ENCODE measurements at places on chromosomes 7 and 10.

- no peak for DNase-seq
Observed at GRCh38 chr10:60733826-60734225, 44.5 kb upstream of the CDK1 start.

DNA sequence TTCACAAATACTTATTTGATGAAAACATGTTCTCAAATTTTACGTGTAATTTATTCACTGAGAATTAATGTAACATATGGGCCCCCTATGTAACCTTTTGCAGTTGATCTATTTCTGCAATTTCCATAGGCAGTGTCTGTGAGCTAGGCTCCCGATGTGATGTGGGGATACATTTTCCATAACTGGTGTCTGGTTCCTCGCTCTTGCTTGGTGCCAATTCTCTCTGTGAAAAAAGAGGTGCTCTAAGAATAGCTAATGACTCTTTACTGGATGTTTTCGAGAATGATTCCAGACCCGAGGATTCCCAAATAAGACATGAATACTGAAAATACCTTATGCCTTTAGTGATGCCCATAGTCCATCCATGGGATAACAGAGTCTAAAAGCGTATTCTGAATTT is 286.7 kb upstream of the FZD8 start:
- DNase-seq = no peak

DNA sequence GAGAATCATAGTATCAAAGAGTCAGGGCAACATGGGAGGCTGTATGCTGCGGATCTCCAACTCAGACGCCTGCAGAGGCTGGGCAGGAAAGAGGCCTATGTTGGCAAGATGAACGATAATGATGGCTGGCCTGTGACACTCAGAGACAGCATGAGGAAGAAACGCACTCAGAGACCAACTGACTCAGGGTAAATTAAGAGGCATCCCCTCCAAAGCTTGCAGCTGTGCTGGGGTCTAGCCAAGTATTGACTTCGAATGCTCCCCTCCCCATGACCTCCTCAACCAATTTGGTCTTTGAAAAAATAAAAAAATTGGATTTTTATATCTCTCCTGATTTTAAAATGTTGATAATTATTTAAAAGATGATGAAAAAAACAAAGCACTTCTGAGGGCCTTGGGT is 718.9 kb downstream of the GRID1 start:
- DNase-seq = no peak

- no peak for DNase-seq
Observed at GRCh38 chr10:117408436-117409384, 33.5 kb upstream of the PDZD8 start.

GRCh38 chr10:93123766-93124165 is 50.1 kb downstream of the CYP26A1 start:
- DNase-seq = no peak

- peak; percentile 33 for DNase-seq
Observed at GRCh38 chr10:62582804-62583208, 208.6 kb downstream of the ZNF365 start.

- DNase-seq = no peak
Observed at GRCh38 chr10:92574548-92575261, 812 bp upstream of the IDE start.

DNA sequence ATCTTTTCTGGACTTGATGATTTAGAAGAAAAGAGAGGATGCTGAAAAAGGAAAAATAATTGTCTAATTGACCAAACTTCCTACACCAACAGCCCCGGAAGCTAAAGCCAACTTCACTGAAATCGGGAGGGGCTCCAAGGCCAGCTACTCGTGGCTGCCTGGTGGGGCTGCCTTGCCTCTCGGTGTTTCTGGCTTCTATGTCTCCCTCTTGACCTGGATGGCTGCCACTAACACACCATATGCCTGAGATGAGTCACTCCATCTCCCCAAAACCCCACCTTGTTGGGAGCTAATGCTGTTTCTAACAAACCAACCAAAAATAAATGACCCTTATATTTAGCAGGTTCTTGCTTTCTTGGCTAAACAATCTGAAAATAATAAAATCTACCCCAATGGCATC is 87.6 kb upstream of the AFAP1L2 start:
- no peak for DNase-seq

DNA sequence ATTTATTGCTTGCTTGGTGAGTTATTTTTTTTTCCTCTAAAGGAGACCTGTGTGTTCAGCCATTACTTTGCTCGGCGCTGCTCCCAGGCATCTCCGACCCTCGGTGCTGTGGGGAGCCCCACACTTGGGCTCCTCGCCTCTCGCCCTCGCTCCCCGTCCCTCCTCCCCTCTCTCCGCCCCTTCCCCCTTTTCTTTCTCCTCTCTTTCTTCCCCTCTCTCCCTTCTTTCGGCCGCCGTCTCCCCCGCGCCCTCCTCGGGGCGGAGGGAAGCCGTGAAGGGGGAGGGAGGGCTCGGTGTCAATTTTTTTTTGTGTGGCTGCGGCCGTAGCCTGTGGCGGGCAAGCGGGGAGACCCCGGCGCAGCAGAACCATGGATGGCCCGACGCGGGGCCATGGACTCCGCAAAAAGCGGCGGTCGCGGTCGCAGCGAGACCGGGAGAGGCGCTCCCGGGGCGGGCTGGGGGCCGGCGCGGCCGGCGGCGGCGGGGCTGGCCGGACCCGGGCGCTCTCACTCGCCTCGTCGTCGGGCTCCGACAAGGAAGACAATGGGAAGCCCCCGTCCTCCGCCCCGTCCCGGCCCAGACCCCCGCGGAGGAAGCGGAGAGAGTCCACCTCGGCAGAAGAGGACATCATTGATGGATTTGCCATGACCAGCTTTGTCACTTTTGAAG is 1.1 kb downstream of the AUTS2 start:
- DNase-seq = peak; percentile 13

DNA sequence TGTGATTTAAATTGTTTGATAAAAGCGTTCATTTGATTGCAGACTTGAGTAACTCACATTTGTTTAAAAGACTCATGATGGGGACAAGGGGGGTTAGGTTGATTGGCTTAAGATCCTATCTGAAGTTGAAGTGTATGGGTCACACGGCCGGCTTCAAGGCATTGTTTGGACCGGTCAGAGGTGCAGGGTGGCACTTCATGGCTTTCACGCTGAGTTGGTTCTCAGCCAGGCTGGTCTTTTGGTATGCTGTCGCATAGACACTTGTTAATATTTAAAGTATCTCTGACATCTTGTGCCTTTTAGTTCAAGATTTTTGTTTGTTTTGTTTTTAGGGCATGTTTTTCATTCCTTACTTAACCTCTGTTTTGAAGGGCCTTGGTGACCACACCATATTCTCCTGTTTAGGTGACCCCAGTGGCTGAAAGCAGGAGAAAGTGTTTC is 58.1 kb downstream of the CCNY start:
- DNase-seq = no peak

DNA sequence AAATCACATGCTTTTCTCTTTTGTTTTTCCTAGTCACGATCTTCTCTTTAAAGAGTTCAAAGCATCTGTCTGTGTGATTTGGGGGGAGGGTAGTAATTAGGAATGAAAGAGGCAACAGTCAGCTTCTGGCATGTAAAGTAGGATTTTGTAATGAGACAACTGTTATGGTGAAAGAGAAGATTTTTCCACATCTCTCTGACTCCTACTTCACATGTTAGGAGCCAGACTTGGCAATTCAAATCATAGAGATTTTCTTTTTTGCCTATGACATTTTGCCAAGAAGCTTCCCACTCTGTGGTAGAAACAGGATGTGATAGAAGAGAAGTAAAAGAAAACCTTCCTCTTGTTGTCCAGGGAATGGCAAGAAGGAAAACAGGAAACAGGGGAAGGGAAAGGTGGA is 38.3 kb upstream of the KLHL7 start:
- DNase-seq = peak; percentile 61

- no peak for DNase-seq
Observed at GRCh38 chr7:75804004-75804403, 9.6 kb downstream of the CCL24 start.

DNA sequence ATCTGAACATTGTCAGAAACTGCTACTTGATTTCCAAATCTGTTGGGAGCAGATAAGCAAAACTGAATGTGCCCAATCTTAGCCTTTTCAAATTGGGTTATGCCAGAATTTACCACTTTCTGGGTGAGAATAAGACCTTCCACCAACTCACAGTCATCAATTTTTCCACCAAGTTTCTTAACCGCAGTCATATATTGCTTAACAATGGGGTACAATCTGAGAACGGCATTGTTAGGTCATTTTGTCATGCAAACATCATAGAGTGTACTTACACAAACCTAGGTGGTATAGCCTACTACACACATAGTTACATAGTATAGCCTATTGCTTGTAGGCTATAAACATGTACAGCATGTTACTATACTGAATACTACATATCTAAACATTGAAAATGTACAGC is 16.0 kb downstream of the MRPS33 start:
- DNase-seq = no peak

GRCh38 chr10:87850742-87851205 is 12.6 kb downstream of the KLLN start:
- DNase-seq = peak; percentile 48

DNA sequence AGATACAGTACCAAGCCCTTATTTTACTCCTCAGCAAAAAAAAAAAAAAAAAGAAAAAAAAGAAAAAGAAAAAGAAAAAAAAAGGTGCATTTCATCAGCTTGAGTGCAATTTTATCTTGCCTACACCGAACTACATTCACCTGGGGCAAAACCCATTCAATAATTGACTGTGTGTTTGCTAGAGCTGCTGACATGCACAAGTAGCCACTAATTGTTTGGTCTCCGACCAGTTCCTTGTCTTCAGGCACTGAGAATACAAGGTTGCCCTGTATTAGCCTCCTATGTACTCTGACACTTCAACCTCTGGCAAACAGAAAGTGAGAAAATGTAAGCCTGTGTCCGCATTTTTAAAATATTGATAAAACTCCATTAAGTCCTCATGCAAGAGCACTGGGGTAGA is 1579.4 kb upstream of the LRRTM3 start:
- DNase-seq = no peak

- no peak for DNase-seq
Observed at GRCh38 chr10:131248376-131249165, 63.0 kb downstream of the TCERG1L start.

- no peak for DNase-seq
Observed at GRCh38 chr10:34374356-34375045, 440.6 kb downstream of the PARD3 start.

DNA sequence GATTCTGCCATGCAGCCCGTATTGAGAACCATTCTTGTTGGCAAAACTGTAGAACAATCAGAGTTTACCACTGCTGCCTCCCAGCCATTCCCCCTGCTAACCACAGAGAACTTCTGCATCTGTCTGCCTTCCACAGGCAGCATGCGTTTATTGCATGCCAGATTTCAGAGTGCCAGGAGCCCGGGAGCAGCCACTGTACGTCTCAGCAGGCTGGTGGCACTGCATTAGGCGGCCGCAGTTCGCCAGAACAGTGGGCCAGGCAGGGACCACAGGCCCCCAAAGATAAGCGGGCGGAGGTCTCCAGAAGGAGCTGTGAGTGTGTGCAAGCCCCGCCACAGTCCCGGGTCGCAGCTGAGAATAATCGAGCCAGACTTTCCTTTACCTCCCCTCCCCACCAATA is 31.8 kb downstream of the ZNF467 start:
- DNase-seq = no peak

Data from COLO829 (cell line).